ENCODE measurements at places on chromosomes 2 and 18.

DNA sequence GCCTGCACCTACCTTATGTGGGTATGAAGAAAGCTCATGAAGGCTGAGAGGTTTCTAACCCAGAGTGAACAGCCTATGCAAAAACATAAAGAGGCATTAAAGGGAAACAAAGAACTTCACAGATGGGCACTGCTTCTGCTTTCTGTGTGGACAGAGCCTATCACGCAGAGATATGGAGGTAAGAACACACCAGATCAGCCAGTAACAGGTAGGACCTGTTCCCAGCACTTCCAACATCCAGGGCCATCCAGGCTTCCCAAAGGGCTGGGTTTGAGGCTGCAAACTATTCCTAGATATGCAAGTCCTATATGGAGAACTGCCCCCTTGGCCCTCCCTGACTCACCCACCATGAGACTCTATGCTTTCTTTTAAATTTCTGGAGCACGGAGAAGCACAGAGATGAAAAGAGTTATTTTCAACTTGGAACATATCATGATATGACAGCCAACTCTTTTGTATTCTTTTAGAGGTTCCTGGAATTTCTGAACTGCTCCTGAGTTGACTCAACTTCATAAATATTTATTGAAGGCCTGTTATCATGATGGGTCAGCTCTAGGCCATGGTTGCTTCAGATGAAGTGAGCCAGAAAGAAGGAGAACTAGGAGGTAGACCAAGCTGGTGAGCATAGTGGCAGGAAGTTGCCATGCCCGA lies 77.4 kb upstream of the PPP1CB start:
- no peak for DNase-seq

- peak; percentile 54 for DNase-seq
These were observed 752 bp downstream of the MGAT4A start for GRCh38 chr2:98730053-98730706.

DNA sequence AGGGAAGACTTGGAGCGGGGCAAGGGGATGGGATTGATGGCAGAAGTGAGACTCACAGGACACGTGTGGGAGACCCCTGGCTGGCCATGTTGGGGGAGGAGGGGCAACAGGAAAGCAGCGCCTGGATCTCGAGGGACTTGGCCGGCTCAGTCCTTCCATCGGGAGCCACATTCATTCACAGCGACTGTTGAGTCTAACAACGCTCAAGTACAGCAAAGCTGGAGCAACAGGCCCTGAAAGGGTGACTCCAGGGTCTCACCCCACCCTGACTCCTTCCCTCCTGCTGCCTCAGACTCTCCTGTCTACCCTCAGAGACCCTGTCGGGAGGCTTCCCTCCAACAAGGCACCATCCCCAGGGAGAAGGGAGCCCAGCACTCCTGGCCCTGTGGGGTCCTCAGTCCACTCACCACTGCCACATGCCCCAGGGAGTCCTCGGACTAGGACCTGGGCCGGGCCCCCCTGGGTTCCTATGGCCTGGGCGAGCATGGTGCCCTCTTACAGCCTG lies 14.8 kb upstream of the ALPI start:
- DNase-seq = no peak

DNA sequence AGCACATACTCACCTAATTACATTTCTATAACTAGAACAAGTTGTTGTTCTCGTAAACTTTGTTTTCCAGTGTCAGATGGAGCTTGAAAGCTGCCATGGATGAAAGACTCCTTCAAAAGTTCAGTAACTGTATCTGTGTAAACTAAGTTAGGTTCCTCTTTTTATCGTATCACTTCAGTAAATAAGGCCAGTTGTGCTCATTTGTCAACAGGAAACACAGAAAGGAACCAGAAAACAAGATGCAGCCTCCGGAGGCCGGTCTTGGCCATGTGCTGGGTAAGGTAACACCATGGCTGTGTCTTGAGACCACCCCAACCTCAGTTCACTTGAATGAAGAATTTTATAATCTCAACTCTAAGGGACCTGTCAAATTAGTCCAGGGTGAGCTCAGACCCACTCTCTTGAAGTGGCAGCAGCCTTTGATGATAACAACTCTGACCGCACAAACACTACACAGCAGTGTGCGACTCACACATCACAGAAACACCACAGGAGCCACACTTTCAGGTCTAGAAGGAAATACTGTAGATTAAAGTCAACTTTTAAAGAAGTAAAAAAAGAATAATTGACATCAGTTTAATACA lies 213.8 kb downstream of the AFF3 start:
- no peak for DNase-seq

DNA sequence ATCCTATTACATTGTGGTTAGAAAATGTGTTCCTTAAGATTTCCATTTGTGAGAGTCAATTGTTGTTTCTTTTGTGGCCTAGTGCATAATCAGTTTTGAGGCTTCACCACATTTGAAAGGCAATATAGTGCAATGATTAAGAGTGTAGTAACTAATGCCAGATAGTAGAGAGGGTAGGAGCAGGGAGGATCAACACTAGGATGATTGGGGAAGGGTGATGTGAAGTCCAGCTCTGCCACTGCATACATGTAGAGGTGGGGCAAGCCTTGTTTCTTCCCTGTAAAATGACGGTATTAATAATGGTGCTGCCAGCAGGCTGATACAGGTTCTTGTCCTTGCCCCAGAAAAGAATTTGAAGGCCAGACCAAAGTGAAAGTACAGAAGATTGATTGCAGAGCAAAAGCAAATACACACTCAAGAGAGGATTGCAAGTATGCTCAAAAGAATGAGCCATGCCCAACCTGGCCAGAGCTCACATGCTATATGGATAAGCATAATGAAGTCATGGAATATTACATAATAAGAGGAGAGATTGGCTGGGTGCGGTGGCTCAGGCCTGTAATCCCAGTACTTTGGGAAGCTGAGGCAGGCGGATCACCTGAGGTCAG lies 8.0 kb downstream of the SP100 start:
- no peak for DNase-seq

GRCh38 chr2:229873123-229873581 lies 48.7 kb downstream of the TRIP12 start:
- no peak for DNase-seq

DNA sequence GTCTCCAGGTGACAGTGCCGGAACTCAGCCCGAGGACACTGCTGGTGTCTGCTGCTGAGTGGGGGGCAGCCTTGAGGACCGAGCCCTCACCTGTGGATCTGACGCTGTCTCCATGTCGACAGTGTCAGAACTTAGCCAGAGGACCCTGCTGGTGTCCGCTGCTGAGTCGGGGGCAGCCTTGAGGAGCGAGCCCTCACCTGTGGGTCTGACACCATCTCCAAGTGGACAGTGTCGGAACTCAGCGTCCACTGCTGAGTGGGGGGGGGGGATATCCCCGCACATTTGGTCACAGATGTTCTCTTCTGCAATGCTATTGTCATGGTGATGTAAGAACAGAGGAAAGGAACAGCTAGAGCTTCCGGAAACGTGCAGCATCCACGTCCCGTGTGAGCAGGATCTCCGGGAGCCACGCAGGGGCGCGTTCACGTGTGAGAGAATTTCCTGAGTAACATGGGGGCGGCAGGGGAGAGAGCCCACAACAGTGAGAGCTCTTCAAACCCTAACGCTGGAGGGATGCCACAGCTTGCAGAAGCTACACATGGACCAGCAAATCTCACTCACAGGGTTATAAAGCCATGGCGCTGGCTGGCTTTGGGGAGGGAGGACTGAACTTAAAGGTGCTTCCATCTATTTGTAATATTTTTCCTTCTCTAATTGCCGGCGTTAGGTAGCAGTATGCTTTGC lies 250.7 kb upstream of the SALL3 start:
- DNase-seq = no peak

DNA sequence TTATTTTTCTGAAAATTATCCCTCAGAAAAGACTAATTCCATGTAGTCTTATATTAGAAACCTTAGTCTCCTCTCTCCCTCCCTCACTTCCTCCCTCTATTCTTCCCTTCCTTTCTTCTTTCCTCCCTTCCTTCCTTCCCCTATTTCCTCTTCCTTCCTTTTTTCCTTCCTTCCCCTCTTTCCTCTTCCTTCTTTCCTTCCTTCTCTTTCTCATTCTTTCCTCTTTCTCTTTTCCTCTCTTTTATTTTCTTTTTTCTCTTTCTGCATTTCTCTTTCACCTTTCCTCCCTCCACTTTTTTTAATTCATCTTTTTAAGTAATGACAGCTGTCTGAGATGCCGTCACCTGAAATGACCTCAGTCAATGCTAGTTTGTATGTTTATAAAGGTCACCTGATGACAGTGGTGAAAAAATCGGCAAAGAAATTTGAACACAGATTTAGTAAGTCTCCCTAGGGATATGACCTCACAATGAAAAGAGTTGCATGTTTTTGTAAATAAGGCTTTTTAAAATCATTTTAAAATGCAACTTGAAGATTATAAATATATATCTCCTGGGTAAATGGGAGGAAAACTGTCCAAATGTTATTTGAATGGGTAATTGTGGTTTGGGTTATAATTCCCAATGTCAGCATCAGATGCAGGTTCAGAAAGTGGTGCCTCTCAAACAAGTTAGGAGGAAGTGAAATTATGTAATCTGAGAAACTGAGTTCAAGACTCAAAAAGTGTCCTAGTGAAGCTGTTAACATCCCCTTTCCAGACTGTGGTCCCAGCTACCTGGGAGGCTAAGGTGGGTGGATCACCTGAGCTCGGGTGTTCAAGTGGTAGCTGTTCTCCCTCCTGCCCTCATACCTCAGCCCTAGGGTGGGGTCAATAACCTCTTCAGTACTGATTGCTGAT lies 90.3 kb upstream of the ST3GAL5 start:
- DNase-seq = no peak

DNA sequence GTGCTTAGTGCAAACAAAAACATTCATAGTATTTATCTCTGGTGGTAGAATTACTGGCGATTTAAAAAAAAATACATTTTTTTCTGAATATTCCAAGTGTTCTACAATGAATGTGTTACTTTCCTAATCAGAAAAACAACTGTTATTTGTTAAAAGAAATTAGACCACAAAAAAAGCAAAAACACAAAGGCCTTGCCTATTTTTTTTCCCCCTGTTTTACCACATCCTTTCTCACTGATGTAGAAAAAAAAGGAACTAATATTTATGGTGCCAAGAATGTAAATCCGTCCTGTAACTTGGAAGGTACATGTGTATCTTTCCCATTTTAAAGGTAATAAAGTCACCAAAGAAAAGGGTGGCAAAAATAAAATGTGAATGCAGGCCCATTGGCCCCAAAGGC lies 28.4 kb upstream of the MGAT4A start:
- DNase-seq = no peak

DNA sequence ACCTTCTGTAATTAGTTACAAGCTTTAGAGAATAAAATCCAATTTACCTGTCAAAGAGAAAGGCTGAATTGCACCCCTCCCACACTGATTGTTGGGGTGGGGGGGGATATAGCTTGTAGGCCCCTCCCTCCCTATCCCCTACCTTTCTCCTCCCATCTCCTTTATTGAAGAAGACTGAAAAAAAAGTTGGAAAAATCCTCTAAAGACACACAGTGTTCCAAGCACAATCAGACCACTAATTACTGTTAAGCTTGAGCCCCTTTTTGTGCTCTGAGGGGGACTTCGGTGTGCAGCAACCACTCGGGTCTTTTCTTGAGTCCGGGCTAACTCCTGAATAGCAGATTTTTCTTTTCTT lies 43.0 kb upstream of the FZD5 start:
- DNase-seq = no peak

DNA sequence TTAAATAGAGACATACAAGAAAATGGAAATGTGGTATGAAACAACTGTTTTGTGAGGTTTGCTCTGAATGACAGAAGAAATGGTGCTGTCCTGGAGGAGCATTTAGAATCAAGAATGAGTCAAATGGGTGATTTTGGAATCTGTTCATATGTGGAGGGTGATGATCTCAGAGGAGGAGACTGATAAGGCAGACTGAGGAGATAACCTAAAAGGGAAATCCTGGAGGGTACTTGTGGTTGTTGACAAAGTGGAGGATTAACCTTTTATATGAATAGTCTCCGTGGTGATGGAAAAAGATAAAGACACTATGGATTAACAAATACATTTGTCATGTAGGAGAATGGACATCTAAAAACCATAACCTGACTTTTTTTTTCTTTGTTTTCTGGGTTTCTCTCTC lies 74.1 kb downstream of the MMADHC start:
- DNase-seq = no peak

DNA sequence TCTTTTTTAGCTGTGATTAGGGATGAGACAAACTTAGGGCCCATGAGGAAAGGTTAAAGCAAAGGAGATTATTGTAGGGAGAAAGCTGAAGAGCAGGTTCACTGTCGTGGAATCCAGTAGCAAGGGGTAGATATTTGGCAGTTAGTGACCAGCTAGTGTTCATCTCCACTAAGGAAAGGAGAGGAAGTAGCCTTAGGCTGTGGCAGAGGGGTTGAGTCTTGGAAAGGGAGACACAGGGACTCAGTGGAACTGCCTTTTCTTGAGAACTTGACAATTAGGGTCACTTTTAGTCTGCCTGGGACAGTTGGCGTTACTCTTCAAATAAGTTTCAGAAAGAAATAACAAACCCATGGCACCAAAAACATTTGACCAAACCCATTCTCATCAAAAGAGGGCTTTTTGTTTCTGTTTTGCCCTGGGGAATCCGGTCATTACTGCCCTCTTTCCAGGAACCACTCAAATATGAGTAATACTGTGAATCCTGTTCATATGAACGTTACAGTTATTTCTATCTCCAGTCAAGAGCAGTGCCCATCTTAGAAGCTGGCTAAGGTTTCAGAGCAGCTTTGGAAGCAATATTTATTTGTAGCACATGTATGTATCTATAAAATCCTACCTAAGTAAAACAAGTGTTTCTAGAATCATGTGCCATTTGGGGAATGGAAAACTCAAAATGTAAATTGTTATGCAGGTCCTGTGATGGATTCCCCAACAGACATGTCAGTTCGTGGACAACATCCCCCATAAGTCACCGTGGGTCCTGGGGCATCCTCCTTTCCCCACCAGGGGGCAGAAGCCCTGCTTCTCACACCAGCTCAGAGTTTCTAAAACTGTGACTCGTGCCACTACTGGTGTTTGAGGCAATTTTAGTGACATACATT lies 77.3 kb upstream of the PHLPP1 start:
- DNase-seq = peak; percentile 70

DNA sequence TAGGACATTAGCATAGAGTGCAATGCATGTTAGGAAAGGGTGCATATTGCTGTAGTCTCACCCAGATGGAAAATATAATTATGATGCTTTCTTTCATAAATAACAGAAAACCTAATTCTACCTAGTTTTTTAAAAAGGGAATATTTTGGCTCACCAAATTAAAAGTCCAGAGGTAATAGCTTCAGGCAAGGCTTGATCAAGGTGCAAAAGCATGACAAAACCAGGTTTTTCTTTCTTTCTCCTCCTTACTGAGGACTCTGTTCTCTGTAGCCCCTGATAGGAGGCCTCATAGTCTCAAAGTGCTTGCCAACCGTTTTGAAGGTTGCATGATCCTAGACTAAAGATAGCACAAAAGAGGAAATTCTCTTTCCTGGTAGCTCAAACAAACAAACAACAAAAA lies 349.9 kb downstream of the CTNNA2 start:
- no peak for DNase-seq

- DNase-seq = no peak
These were observed 19.0 kb downstream of the ACVR2A start for GRCh38 chr2:147863835-147864234.

DNA sequence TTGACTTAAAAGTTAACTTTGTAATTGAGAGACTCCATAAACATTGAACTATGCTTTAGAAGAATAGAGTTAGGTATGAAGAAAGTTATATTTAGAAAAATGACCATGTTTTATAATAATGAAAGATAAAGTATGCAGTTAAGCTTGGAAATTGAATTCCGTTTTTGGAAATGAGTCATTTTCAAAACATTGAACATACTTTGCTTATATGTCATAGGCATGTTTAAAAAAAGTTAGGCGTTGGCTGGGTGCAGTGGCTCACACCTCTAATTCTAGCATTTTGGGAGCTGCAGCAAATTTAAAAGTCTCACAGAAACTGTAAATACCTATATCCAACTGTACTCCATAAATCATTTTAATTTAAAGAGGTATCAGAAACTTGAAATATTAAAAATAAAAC lies 607.4 kb downstream of the CBLN2 start:
- no peak for DNase-seq

Measured in activated CD4-positive, alpha-beta T cell treated with anti-CD3 and anti-CD28 coated beads, Interleukin-2, amount 50 U/mL, for 48 hours (primary cell).